ENCODE measurements at places on chromosomes 5 and 9. TPM values are rescaled to one million over a fixed set of nuclear protein-coding genes. Genes with fewer than 3 reads are reported as not detected.

PCDHA12 gene
- not detected for total RNA-seq

MUSK gene
- not detected for total RNA-seq

GRCh38 chr9:130201399-130201873 lies 29.2 kb downstream of the NCS1 start:
- no peaks in the 10 kb centered on the region for H3K4me1 ChIP-seq
- DNase-seq, result no peak
- no peaks in the 10 kb centered on the region for H3K36me3 ChIP-seq
- H3K27me3 ChIP-seq, result no peaks in the 10 kb centered on the region
- no peak overlapping the region for H3K4me3 ChIP-seq
- H3K27ac ChIP-seq, result no peak overlapping the region

DNA sequence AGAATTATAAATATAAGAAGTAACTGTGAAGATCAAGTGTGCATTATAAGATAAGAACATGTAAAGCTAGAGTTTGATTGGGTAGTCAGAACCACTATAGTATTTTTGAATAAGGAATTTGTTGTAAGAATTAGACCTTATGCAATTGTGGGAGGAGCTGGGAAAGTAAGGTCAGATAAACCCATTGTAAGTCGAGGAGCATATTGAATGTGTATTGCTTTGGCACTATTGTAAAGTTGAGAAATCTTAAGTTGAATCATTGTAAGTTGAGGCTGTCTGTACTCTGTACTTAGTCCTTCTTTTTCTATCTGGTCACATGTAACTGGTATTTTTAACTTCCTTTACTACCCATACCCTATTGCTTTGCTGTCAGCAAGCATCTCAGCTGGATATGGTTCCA lies 158.7 kb downstream of the CCDC171 start:
- no peaks in the 10 kb centered on the region for H3K4me1 ChIP-seq
- no peaks in the 10 kb centered on the region for H3K36me3 ChIP-seq
- DNase-seq, result no peak
- H3K27me3 ChIP-seq, result no peaks in the 10 kb centered on the region

- no peaks in the 10 kb centered on the region for H3K36me3 ChIP-seq
- DNase-seq, result no peak
- H3K27me3 ChIP-seq, result no peaks in the 10 kb centered on the region
- no peaks in the 10 kb centered on the region for H3K4me1 ChIP-seq
Observed at GRCh38 chr5:136012041-136012804, 16.6 kb upstream of the TGFBI start.

GRCh38 chr5:163498886-163499285 lies 6.5 kb upstream of the MAT2B start:
- no peak overlapping the region for H3K27ac ChIP-seq
- H3K4me3 ChIP-seq, result no peak overlapping the region
- H3K4me1 ChIP-seq, result peaks cover 8% of the 10 kb centered on the region
- H3K27me3 ChIP-seq, result no peaks in the 10 kb centered on the region
- H3K36me3 ChIP-seq, result no peaks in the 10 kb centered on the region
- DNase-seq, result no peak

GRCh38 chr5:143206196-143207053 lies 197.1 kb downstream of the NR3C1 start:
- H3K4me3 ChIP-seq, result no peak overlapping the region
- H3K27ac ChIP-seq, result no peak overlapping the region
- H3K36me3 ChIP-seq, result no peaks in the 10 kb centered on the region
- peaks cover 10% of the 10 kb centered on the region for H3K4me1 ChIP-seq
- DNase-seq, result no peak

Measured in CD4-positive, alpha-beta memory T cell (primary cell).